ENCODE measurements at places on chromosomes 5 and 9.

DNA sequence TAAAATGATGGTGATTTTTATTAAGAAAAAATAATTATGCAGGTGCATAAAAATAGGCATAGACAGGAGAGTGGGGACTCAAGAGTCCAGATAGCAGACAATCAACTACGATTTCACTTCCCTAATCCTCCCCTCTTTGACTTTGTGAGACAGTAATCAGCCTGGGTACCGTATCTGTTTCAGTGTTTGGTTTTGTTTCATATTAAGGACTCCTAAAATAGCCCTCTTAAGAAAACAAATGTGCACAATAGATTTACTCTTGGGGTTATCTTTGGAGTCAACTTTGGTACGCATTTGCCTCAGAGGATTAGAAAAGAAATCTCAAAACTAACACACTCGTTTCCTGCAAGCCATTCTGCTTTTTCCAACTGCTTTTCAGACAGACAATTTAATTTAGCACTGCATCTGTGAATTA is 96.3 kb downstream of the ZNF608 start:
- no peak for DNase-seq

DNA sequence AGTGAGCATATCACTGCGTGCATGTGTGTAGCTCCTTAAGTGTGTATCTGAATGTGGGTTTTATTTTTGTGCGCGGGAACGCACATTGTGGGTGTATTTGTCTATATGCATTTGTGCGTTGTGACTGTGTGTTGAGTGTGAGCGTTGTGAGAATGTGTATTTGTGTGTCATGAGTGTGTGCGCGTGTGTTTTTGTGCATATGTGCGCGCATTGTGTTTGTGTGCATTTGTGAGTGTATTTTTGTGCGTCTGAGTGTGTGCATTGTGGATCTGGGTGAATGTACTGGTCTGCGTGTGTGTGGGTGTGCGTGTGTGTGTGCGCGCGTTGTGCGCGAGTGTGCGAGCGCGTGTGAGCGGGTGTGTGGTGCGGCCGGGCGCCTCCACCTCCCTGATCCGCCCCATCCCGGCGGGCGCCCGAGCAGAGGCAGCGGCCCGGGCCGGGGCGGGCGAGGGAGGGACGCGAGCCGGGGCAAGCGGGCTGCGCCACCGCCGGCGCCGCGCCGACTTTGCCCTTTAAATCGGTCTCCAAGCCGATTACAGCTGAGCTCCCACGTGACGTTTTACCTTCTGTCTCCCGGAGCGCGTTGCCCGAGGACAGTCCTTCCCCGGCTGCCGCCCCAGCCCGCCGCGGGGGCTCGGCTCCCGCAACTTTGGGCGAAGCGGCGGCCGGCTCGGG is at the start of gene RASGRF2:
TSS of gene RASGRF2 (plus strand) at position 596 of the 675 bp plus-strand sequence. CDS start 376 bp downstream, outside the sequence.
- DNase-seq: no peak

GRCh38 chr9:71604197-71605063 is 163.9 kb downstream of the CEMIP2 start:
- DNase-seq: no peak

- DNase-seq: no peak
Observed at GRCh38 chr9:112408275-112408674, 28.4 kb downstream of the HSDL2 start.
